ENCODE measurements at places on chromosomes 4 and X. TPM values are rescaled to one million over a fixed set of nuclear protein-coding genes. Genes with fewer than 3 reads are reported as not detected.

DNA sequence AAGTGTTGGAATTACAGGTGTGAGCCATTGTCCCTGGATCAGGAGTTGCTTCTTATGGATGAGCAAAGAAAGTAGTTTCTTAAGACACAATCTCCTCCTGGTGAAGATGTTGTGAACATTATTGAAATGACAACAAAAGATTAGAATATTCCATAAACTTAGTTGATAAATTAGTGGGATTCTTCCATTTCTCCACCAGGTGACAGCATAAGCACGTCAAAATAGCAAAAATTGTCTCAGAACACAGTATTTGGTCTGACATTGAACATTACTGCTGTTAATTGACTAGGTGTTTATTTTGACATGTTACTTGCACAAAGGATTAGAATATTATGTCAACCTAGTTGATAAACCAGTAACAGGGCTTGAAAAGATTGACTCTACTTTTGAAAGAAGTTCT is 21.6 kb downstream of the CLDN34 start:
- no peak for DNase-seq

CSAG1 gene
- not detected for total RNA-seq

- no peak for DNase-seq
Measured at GRCh38 chr4:12689457-12689856, 794.7 kb downstream of the RAB28 start.

GRCh38 chrX:115344885-115345614 is 55.5 kb downstream of the LUZP4 start:
- DNase-seq: no peak

DNA sequence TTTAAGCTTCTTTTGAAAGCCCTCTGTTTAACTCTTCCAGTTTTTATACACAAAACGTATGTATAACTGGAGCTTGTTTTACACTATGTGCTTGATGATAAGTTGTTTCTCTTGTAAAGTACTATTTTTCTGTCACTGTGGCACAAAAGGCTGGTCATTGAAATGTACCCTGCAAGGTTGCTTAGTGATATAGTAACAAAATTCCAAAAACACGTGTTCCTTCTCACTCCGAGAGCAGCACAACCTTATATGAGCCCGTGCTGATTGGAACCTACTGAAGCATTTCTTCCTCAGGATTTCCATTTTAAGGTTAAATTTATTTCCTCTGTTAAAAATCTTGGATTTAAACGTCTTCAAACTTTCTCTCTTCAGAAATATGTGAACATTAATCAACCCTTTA is 772.9 kb upstream of the TENM3 start:
- no peak for DNase-seq

GRCh38 chr4:184383497-184384055 is 90.8 kb downstream of the IRF2 start:
- DNase-seq: no peak

DNAAF6 gene
- total RNA-seq: not detected

SSX1 gene
- not detected for total RNA-seq

DNA sequence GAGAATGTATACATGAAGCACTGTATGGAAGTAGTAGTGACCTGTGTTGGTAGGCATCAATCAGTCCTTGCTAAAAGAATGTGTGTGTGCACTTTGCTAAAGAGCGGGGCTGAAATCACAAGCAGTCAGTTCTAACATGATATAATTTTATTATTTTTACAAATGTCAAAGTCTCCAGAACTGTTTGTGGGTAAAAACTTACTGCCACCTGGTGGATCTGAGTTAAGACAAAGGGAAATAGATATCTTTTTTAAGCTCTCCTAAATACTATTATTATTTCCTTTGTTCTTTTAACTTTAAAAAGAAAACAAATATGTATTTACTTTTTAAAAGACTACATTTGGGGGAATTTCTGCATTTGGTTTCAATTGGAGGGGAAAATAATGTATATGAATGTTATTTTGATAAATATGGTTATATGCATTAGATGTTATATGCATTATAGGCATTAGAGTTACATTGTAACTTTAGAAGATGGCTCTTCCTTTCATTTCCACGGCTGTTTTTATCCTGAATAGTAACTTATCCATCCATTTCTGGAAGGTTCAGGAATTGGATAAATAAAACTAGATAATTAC is 7.8 kb upstream of the CLOCK start:
- DNase-seq: no peak

TTC29 gene
- total RNA-seq: not detected

RAI2 gene
- total RNA-seq: 0.43 TPM

- no peak for DNase-seq
Measured at GRCh38 chr4:56410247-56411062, 23.2 kb upstream of the AASDH start.

AFP gene
- not detected for total RNA-seq

- no peak for DNase-seq
Measured at GRCh38 chr4:133624744-133625143, 475.6 kb downstream of the PCDH10 start.

TBC1D14 gene
- total RNA-seq: 37.1 TPM

GRCh38 chr4:163590619-163591264 is 96.3 kb downstream of the TMA16 start:
- DNase-seq: no peak

GUCY1B1 gene
- 0.24 TPM for total RNA-seq

DNA sequence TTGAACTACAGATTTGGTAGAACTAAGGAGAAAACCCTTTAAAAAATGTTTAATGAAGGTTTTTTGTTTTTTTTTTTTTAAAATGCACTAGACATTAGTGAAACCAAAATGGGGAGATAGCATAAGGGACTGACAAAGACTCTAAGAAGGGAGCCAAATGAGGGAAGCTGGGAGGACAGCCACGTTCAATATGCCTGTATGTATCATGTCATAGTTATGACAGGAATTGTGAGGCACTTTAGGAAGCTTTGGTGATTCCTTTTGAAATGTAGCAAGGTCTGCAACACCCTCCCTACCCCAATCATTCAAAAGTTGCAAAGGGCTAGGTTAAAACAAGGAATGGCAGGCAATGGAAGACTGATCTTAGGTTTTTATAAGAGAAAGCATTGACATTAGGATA is 526.0 kb downstream of the TLL1 start:
- no peak for DNase-seq

Data from activated CD4-positive, alpha-beta memory T cell treated with anti-CD3 and anti-CD28 coated beads for 36 hours (primary cell).